ENCODE measurements at places on chromosomes 5 and 9.

DNA sequence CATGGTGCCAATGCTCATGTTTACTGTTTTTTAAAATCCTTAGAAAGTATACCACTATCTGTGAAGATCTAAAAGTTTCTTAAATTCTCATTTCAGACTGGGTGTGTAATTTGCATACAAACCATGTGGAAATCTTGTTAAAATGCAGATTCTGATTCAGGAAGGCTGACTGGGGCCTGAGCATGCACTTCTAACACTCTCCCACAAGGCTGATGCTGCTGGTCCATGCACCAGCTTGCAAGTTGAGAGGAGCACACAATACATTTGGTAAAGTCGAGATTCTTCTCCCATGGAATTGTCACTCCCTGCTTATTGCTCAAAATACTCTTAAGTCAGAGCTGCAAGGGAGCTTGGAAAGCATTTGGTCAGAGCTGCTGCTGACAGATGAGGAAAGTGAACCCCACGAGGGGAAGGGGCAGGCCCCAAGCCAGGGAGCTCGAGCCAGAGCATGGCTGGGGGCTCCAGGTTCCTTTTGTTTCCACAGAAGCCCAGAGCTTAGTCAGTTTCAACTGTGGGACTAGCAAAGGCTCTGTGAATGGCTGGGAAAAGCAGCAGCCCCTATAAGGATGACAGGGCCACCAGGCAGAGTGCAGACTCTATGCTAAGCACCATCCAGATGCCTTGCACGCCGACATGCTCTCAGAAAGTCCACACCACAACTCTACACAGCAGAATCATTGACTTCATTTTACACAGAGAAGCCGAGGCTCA lies 93.5 kb upstream of the HAND1 start:
- DNase-seq = no peak

DNA sequence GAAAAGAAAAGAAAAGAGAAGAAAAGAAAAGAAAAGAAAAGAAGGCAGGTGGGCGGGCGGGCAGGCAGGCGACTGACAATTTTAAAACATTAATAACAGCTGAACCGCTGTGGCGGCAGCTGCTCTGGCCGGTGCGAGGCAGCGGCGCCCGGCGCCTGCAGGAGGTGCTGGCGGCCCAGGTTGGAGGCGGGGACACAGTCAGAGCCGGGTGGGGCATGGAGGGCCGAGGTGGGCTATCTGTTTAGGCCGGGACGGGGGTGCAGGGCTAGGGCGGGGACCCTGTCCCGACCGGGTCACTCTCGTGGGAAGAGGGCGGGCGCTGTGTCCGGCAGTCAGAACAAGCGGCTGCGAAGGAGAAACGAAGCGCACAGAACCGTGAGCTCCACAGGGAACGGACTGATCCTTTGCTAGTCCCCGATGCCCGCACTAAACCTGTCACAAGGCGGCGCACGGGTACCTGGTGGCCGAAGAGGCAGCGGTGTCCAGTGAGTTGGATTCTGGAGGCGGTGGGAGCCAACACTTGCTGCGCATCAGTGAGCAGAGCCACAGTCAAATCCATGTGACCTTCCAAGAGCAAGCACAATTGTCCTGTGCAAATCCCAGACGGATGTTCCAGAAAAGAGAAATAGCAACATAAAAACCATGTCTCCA lies 13.6 kb upstream of the ALDOB start:
- peak; percentile 42 for DNase-seq

- DNase-seq = no peak
These were observed 67.2 kb upstream of the STC2 start for GRCh38 chr5:173395257-173395932.

DNA sequence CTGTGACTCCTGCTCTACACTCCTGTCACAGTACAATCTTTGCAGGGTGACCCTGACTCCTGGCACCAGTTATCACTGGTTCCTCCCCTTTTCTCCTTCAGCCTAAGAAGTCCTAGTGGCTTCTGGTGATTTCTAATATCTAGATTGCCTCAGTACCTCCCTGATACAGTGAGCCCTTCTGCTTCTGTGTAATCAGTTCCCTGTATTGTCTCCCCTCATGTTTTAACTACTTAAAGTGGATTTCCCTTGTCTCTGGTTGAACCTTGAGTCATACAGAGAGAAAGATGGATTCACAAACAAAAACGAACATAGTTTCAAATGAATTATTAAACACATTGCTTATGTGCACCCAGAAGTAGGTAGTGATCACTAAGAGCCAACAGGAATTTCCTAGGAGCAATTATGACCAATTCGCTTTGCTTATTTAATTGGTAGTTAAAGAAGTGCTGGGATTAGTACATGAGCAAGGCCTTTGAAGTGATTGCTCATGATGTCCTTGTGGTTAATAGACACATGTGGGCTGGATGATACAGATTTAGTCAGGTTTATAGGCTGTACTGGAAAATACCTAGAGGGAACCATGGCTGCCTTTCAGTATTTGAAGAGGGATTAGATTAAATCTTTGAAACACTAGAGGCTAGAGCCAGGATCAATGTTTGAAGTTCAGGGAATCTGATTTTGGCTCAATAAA lies 145.8 kb upstream of the MEF2C start:
- DNase-seq = no peak
